Hematopoietic multipotent progenitor cell treated with erythropoietin and hydrocortisone succinate and interleukin-3 and kit ligand, for 8 days (in vitro differentiated cells): ENCODE measurements at places on chromosomes 6 and 20.

DNA sequence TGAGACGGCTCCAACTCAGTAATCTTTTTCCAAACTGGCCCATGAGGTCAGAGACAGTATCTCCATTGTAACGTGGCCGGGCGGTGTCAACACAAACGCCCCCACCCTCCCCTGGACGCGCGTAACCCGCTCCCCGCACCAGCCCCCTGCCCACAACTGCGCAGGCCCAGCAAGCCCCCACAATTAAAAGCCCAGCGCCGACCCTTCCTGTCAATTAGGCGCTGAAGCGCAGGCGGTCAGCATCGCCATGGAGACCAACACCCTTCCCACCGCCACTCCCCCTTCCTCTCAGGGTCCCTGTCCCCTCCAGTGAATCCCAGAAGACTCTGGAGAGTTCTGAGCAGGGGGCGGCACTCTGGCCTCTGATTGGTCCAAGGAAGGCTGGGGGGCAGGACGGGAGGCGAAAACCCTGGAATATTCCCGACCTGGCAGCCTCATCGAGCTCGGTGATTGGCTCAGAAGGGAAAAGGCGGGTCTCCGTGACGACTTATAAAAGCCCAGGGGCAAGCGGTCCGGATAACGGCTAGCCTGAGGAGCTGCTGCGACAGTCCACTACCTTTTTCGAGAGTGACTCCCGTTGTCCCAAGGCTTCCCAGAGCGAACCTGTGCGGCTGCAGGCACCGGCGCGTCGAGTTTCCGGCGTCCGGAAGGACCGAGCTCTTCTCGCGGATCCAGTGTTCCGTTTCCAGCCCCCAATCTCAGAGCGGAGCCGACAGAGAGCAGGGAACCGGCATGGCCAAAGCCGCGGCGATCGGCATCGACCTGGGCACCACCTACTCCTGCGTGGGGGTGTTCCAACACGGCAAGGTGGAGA lies at the start of the genes HSPA1A and HSPA1L:
Gene HSPA1A (plus strand): TSS at position 519 of the 814 bp plus-strand sequence. CDS start 214 bp downstream, at position 733.
Gene HSPA1L (minus strand): TSS at position 259 of the 814 bp plus-strand sequence. CDS start 3,311 bp downstream, outside the sequence.
- DNase-seq: peak; percentile 94

GRCh38 chr6:56667336-56667735 lies 24.6 kb upstream of the DST start:
- DNase-seq: no peak

DNA sequence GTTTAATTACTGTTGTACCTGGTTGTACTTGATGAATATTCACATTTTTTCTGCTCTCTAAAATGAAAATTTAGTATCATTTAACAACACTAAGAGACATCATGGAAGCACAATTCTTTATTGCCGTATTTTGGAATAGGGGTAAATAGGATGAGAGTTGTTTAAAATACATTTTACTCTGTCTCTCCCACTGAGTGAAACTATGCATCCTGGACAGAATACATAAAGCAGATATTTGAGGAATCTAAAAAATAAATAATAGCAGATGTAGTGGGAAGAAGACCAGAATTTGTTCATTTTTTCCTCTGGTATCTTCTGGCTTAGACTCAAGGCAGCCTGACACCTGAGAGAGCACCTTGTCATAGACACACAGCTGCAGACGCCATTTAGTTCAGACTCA lies 119.1 kb upstream of the AHI1 start:
- DNase-seq: no peak

GRCh38 chr6:36272234-36272633 lies 2.4 kb downstream of the PNPLA1 start:
- DNase-seq: no peak

DNA sequence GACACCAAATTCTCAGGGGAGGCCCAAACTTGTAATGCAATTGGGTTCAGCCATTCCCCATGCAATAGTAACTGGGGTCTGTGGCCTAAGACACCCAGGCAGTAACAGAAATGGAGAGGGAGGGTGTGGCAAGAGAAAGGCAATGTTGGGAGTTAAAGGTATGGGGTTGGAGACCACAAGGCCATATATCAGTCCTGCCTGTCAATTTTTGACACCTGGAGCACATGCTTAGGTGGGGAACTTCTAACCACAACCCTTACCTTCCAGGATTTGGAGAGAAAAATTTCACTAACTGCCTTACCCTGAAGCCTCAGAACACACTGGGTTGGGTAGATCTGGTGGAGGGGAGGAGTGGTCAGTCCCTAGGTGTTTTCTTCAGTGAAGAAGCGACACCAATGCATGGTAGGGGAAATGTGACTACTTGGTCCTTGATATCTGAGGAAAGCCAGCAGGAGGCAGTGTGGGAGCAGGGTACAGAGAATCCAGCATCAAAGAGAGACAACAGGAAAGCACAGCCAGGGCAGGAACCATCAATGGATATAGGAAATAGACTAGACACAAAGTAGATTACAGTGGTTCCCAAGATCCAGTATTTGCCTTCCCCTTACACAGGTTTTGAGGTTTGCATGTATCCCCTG lies 6.8 kb upstream of the USP49 start:
- DNase-seq: peak; percentile 74

DNA sequence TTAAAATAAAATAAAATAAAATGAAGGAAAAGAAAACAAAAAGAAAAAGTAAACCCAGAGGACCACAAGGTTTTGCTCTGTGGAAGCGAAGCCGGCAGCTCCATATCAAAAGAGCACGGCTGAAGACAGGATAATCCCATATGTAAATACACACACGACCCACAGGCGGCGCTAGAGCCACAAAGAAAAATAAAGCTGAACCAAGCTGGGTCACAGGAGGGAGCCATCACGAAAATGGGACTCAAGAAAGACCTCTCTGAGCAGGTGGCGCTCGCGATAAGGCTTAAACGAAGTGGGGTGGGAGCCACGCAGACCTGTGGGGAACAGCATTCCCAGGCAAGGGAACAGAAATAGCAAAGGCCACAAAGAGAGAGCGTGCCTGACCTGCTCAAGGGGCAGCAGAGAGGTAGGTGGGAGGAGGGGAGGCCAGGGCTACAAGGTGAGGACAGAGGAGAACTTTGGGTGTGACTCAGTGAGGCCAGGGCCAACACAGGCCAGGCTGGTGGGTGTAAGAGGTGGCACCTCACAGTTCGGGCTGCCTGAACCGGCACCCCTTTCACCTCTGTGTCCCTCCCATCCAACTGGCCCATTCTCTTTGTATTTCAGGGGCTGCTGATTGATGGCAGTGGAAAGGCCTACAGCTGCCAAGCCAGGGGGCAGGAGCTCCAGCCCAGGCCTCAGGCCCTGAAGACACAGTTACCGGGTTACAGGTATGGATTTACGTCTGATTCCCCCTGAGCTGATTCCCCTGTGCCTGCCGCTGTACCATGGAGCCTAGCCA lies 26.0 kb downstream of the PTGIS start:
- peak; percentile 79 for DNase-seq

- DNase-seq: peak; percentile 15
These were observed 253.8 kb upstream of the STXBP5 start for GRCh38 chr6:146950351-146950835.

DNA sequence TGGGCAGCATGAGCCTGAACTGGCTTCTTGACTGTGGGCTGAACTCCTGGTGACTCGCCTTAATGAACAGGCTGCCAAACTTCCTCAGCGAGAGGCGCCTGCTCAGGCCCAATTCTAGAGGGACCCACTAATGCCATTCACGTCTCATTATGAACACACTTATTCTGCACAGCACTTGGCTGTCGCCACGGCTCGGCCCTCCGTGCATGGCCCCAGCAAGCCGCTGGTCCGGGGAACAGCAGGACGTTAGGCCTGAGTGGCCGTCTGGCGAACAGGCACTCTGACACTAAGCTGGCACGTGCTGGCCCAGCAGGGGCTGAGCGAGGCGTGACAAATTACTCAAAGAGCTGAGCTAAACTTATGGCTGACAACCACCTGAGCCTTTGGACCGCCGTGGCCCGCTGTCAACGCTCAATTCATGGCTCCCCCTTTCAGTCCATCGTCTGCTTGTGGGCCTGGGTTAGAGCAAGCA lies 45.9 kb downstream of the INSM1 start:
- no peak for DNase-seq

- no peak for DNase-seq
These were observed 67.7 kb upstream of the SPTLC3 start for GRCh38 chr20:12941025-12941424.

- no peak for DNase-seq
These were observed 537 bp upstream of the GABBR1 start for GRCh38 chr6:29633534-29633905.

DNA sequence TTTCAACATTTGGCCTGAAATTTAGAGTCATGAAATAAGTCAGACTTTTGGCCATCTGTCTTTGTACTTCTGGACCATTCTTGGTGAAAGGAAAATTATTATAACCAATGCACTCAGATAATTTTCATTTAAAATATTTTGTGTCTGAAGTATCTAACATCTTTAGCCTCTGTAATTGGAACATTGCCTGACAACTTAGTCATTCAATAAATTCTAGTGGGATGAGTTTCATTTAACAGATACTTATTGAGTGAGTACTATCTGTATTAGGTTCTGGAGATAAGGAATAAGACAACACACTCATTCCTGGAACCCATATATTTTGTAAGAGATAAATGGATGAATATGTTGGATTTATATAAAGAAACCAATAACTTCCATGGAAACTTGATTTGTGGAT lies 536.0 kb downstream of the BCKDHB start:
- no peak for DNase-seq

GRCh38 chr6:52297433-52297832 lies 12.9 kb upstream of the MCM3 start:
- DNase-seq: no peak

- no peak for DNase-seq
These were observed 88.1 kb upstream of the THBS2 start for GRCh38 chr6:169341706-169342105.

DNA sequence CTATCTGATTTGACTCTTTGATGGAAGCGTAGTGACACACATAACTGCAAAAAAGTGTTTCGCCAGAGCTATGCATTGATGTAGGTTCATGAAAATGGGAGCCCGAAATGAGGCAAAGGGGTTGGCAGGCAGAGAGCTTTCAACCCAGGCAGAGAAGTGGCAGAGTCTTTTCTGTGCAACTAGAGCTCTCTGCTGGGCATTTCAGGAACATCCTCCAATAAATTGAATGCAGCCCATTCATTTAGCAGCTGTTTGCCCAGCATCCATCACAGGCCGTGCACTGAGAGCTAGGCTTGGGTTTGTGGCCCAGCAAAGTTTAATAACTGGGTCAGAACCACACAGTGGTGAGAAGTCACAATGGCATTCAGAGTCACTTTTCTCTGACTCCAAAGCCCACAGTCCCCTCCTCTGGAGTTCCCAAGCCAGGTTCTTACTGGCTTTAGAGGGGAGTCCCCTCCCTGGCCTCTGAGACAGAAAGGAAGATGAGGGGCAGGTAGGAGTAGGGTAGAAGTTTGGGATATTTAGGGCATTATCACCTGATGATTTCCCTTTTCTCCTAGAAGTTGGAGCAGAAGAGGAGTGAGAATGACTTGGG lies 31.8 kb upstream of the ELMO2 start:
- peak; percentile 33 for DNase-seq

DNA sequence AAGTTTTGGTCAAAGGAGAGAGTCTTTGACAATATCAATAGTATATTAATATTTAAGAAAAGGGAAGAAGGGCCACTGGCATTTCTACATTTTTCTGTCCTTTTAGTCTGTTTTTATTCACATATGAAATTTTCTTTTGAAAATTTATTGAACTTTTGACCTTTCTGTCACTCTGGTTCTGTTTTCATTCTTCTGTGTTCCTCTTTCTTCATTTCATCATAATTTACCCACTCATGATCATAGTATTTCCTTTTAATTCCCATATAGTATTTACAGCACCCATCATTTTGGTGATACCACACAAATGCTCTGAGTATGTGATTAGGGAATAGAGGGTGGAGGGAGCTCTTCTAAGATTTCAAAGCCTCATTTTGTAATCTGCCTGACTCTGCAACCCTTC lies 142.8 kb downstream of the GJA1 start:
- DNase-seq: no peak
